ENCODE measurements at places on chromosomes 5 and 9.

- no peak for DNase-seq
Observed at GRCh38 chr5:79396265-79396664, 117.7 kb downstream of the HOMER1 start.

DNA sequence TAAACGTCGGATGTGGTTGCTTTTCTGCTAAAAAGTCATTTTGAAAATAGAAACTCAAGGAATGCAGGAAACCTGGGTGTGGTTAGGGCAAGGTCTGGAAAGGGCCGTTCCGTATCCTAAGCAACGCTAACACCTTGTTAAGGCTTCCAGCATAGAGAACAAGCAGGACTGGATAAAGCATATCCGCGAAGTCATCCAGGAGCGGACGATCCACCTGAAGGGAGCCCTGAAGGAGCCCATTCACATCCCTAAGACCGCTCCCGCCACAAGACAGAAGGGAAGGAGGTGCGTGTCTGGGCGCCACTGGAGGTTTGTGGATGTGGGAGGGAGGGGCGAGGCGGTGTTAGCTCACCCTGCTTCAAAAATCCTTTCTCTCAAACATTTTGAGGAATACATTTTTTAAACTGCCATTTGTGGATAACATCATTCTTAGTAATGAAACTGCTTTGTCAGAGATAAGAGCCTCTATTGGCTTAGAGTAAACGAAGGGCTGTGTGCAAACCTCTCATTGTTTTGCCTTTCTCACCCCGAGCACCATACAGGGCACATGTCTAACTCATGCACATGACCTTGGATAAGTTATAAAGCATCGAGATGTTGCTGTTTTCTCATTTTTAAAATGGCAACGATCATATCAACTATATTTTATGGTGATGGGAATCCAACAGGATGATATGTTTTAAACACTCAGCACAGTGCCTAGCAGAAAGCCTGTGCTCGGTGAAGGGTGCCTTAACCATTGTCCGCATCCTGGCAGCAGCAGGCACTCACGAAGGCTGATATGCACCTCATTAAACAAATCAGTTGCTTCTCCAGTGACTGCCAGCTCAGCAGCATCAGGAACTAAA, 175.7 kb upstream of the OTULINL start:
- no peak for DNase-seq

DNA sequence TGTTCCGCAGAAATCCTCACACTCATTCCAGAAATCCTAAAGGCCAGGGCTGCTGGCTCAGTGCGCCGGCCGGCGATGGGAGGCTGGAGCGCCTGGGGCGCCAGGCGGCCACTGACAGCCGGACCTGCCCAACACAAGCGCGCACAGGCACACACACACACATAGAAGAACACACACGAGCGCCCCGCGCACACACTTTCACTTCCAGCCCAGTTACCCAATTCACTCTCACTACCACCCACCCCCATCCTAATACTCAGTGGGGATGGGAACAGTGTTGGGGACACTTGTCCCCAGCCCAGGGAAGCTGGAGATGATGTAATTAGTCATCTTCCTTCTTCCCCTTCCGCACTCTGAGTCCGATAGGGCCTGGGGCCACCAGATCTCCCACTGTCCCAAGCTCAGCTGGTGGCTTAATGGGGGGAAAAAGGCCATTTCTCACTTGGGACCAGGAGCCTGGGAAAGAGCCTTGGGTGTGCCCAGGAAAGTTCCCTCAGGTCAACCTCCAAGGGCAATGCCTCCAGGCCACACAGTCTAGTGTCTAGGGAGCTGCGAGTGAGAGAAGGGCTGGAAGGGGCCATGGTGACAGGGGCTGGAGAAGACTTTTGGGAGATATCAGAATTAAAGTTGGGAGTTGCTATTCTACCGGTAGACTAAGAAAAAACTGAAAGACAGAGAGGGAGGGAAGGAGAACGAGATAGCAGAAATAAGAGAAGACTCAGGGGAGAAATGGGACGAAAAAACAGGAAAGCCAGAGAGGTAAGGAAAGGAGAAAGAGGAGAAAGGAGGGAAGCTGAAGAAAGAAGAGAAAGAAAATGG, 1.7 kb downstream of the EBF1 start:
- DNase-seq: no peak

DNA sequence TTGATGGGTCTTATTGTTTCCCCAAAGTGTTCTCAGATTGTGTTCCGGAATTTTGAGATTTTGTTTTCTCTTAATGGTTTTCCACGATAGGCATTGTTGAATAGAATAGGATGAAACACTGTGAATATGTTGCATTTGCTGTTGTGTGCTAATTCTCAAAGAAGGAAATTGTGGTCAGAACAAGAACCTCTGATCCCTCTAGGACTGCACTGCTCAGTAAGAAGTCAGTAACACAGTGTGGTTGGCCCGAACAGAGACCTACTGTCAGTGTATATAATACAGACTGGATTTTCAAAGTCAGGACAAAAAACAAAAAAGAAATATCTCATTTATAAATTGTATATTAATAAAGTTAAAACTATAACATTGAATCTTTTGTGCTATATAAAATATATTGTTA, 494.8 kb downstream of the MAT2B start:
- DNase-seq: no peak

- DNase-seq: no peak
Observed at GRCh38 chr9:69134412-69134811, 39.7 kb upstream of the TJP2 start.

DNA sequence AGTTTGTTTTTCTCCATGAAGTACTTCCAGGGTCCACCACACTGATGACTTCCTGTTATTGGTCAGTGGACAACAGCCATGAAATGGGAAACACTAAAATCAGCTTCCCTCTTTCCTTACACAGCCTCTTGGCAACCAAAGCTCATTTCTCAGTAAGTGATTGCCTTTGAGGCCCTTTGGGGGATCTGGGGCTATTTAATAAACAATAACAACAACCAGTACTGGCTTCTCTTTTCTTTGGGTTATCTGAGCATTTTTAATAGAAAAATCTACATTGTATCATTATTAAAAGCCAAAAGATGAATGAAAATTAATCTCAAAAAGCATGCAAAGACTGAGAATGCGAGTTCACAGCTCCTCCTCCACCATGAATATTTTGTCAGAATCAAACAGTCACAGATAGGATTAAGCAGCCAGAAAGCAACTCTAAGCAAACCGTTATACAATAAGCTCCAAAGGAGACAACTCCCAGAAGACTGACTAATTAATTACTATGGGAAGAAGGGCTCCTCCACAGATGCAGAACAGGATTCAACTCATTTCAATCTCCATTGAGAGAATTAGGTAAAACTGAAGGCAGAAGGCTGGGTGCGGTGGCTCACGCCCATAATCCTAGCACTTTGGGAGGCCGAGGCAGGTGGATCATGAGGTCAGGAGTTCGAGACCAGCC, 68.3 kb downstream of the SERINC5 start:
- DNase-seq: peak; percentile 53

GRCh38 chr5:110377943-110378342, 348.5 kb downstream of the TMEM232 start:
- peak; percentile 42 for DNase-seq

DNA sequence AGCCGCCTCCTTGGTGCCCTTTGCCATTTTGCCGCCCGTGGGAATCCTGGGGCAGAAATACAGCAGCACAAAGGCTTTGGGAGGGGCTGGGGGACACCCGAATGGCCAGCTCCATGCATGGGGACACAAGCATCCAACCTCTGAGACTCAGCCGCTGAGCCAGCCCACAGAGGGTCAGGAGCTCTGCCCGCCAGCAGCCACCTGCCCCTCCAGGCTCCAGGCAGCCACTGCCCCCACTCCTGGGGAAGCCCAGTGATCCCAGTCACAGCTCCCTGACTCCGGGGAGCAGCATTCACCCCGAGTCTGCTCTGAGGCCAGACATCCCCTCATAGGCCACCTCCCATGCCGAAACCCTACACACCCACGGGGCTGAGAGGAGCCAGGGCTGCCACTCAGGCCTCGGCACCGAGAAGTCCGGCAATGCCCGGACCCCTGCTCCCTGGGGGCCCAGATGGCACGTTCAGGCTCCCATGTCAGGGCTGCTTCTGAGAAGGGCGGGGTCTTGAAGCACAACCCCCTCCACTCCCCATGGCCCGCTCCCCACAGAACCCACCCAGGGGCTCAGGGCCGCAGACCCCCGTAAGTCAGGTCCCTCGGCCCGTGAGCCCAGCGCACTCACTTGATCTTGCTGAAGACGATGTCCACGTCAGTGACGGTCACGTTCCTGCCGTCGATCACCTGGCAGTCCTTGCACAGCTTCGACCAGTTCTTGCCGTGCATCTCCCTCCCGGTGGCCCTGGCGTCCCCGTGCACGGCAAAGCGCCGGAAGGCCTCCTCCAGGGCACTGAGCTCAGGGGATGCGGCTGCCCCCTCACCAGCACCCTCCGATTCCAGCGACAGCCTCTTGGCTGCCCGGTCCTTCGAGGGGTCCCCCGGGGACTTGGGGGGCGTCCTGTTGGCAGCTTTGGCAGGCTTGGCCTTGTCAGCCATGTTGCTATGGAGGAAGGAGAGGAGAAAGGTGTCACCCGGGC, 15.7 kb downstream of the TPPP start:
- DNase-seq: no peak

GRCh38 chr9:69515810-69516209, 156.4 kb downstream of the APBA1 start:
- DNase-seq: no peak

DNA sequence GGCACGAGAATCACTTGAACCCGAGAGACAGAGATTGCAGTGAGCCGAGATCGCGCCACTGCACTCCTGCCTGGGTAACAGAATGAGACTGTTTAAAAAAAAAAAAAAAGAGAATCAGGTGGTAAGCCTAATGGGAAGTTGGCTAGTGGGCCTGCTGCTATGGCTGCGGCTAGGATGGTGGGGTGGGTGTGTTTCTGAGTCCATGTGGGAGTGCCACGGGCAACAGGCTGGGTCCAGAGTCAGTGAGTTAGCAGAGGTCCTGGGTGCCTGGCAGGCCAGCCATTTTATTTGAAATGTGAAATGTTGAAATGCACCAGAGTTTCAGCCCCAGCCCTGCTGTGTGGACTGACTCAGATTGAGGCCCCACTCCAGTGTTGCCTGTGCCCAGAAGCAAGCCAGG, 37.8 kb downstream of the JADE2 start:
- DNase-seq: no peak

GRCh38 chr5:132750471-132751230, 3.4 kb downstream of the CCNI2 start:
- DNase-seq: no peak

DNA sequence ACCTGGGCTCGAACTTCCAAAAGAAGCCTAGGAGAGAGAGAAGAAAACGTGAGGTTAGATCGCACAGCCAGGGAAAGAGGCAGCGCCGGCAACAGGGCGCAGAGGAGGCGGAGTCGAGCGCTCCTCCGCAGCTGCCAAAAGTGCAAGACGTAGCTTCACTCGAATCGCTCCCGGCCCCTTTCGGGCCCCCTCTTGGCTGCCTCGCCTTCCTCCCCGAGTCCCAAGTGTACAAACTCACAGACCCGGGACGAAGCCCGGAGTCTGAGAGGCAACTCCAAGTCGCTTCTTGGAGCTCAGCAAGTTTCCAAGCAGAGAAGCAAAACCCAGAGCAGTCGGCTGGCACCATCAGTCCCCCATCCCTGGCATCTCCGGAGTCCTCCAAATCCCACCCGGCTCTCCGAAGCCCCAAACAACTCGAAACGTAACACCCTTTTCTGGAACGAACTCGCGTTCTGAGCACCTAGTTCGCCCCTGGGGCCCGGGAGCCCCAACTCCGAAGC, 1.2 kb downstream of the MIER3 start:
- peak; percentile 85 for DNase-seq

- no peak for DNase-seq
Observed at GRCh38 chr5:9282211-9282610, 263.7 kb downstream of the SEMA5A start.

DNA sequence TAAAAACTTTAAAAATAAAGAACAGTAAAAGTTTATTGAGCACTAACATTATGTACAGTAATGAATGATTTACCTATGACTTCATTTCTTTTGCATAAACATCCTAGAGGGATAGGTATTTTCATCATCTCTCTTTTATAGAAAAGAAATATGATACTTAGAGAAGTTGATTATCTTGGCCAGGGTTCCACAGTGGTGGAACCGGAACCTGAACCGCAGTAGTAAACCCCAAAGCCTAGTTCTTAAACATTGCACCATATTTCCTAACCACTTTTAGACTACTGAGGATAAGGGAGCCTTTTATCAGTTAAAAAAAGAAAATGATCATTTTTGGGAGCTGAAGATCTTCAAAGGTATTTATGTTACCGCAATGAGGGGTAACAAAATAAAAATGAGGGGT, 205.7 kb upstream of the SGCD start:
- DNase-seq: no peak

- DNase-seq: no peak
Observed at GRCh38 chr5:144361406-144361805, 190.7 kb downstream of the KCTD16 start.

- DNase-seq: peak; percentile 42
Observed at GRCh38 chr5:150175536-150175935, 9.0 kb downstream of the CDX1 start.
